Femur (tissue), 1 donor: ENCODE measurements at places on chromosomes 1 and 21.
A peak's percentile ranks its signal among the peaks of the same experiment; 100 is the strongest.

GRCh38 chr1:15089258-15089992, 64.1 kb upstream of the TMEM51 start:
- DNase-seq: peak; percentile 44

- no peak for DNase-seq
These were observed 264.8 kb downstream of the PTPRC start for GRCh38 chr1:198903621-198904020.

- DNase-seq: no peak
These were observed 45.6 kb downstream of the CHAF1B start for GRCh38 chr21:36430841-36431240.

DNA sequence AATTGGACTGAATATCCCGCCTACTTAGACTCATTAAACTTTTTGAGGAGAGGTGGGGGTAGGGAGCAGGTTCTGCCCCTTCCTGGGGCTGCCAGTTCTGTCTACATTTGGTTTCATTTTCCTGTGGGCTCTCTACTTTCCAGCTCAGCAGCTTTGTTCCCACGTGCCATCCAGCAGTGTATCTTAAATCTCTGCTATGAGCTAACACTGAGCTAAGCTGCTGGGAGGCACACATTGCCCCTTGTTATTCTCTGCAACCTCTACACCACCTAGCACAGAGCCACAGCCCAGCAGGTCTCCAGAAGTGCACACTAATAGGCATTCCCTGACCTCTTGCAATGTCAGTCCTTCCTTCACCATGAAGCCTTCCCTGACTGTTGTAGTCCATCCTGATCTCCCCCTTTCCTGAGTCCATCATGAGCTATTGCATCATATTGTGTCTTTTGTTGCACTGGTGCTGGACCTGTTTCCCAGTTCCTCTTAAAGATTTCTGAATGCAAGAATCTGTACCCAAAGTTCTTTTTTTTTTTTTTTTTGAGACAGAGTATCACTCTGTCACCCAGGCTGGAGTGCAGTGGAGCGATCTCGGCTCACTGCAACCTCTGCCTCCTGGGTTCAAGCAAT, 28.7 kb upstream of the NRDC start:
- DNase-seq: no peak

DNA sequence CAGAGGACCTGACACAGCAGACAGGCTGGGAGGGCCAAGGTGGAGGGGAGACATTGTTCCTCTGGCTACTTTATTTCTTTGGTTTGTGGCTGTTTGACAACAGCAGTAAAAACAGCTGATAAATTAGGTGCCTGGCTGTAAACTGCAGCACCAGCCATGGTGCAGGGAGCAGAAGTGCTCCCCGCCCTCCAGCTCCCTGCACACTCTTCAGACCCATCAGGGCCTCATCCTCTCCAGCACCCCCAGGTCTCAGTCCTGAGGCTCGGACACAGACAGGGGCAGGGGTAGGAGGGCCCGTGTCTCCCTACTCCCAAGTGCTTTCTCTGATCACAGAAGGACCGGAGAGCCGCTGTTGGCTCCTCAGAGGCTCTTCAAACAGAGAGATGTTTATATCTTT, 17.7 kb upstream of the LRRN2 start:
- no peak for DNase-seq

DNA sequence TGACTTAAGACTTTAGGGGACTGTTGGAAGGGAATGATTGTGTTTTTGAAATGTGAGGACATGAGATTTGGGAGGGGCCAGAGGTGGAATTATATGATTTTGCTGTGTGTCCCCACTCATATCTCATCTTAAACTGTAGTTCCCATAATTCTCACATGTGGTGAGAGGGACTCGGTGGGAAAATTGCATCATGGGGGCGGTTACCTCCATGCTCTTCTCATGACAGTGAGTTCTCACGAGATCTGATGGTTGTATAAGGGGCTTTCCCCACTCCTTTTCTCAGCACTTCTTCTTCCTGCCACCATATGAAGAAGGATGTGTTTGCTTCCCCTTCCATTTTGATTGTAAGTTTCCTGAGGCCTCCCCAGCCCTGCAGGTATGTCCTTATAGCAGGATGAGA, 35.0 kb upstream of the SCAF4 start:
- no peak for DNase-seq

- DNase-seq: no peak
These were observed 8.9 kb upstream of the ESRRG start for GRCh38 chr1:216732121-216732520.

- DNase-seq: no peak
These were observed 118.6 kb downstream of the PROX1 start for GRCh38 chr1:214106375-214106774.

GRCh38 chr1:110515891-110516290, 3.1 kb downstream of the KCNA10 start:
- DNase-seq: no peak

DNA sequence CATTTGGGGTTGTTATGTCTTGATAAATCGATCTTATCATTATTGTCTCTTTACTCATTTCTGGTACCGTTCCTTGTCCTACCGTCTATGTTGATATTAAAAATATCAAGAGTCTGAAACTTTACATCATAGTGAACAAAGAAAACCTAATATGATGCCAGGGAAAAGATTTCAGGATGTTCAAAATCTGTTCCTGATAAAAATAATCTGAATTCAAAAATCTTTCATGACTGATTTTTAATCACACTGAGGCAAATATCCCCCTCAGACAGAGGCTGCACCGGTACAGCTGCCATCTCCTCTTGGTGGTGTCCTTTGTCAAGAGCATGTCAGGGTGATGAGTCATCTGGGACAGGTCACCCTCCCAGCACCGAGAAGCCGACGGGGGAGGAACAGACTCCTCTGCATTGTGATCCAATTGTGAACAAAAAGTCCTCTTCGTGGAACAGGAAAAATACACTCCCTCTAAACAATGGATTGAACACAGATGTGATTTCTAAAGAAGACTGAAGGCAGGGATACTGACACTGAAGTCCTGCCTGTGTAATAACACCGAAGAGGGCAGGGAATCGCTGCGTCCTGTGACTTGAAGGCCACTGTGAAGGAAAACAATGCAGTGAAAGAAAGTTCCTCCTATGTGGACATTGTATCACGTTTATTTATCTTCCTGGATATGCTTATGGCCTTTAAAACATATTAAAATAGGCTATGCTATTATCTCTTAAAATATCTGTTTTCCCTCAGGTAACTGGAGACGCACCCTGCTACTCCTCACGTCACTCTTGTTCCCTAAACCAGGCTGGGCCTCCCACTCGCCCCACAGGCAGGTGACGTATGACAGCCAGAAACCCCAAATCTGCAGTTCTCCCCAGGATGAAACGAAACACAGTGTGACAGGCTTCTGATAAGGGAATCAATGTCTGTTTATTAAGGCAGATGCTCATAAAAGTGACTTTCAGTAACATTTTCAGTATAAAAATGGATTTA, 4.3 kb upstream of the SPATC1L start:
- no peak for DNase-seq

GRCh38 chr1:236699366-236699765, 13.1 kb downstream of the ACTN2 start:
- no peak for DNase-seq

GRCh38 chr1:185515696-185516095, 198.7 kb upstream of the IVNS1ABP start:
- DNase-seq: no peak

GRCh38 chr1:155961937-155962336, 16.4 kb downstream of the ARHGEF2 start:
- no peak for DNase-seq

GRCh38 chr1:5836776-5837440, 155.3 kb downstream of the NPHP4 start:
- no peak for DNase-seq
